ENCODE measurements at places on chromosomes 11 and 22.

DNA sequence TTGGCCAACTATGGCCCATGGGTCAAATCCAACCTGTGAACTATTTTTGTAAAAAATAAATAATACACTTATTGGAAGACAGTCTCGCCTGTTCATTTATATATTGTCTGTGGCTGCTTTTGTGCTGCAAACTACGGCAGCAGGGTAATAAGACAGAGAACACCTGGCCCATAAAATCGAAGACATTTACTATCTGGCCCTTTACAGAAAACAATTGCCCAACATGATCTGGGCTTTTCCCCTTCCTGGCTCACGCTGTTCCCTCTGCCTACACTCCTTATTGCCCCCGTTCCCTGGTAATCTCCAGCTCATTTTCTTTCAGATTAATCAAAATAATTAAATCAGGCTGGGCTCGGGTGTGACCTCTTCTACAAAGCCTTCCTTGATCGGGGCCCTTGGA is 5.6 kb downstream of the PLAAT2 start:
- no peak for DNase-seq

DNA sequence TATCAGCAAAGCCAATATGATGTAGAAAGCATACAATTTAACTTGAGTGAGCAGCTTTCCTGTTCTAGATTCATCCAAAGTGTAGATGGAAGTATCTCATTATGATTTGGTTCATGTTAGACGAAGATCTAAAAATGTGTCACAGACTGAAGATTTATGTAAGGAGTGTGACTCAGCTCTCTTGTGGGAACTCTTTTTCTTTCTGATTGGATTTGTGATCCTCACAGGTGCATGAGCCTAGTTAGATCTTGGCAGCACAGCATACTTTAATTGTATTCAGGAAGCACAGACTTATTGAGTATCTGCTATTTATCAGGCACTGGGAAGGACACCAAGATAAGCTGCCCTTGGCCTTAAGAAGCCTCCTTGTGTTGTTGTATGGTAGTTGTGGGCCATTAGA is 147.1 kb downstream of the C11orf91 start:
- no peak for DNase-seq

DNA sequence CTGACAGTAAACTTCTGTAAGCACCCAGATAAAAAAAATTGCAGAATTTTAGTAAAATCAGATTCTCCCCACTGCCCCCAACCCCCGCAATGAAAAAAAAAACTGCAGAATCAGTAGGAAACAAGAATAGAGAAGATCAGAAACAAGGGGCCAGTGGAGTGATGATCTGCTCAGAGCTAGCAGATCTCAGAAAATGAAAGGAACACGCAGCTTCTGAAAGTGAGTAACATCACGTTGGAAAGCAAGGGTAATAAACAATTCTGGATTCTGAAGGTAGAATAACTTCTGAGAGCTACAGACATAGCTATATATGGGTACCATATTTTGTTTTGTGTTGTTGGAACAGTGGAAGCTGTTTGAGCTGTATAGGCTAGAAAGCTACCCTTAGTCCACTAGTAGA is 23.2 kb downstream of the ACAT1 start:
- no peak for DNase-seq

GRCh38 chr11:130243816-130244215 is 70.9 kb downstream of the ZBTB44 start:
- no peak for DNase-seq

- DNase-seq: no peak
These were observed 219.2 kb downstream of the NAV2 start for GRCh38 chr11:19931771-19932369.

GRCh38 chr11:96193745-96194443 is 149.1 kb downstream of the MAML2 start:
- no peak for DNase-seq

DNA sequence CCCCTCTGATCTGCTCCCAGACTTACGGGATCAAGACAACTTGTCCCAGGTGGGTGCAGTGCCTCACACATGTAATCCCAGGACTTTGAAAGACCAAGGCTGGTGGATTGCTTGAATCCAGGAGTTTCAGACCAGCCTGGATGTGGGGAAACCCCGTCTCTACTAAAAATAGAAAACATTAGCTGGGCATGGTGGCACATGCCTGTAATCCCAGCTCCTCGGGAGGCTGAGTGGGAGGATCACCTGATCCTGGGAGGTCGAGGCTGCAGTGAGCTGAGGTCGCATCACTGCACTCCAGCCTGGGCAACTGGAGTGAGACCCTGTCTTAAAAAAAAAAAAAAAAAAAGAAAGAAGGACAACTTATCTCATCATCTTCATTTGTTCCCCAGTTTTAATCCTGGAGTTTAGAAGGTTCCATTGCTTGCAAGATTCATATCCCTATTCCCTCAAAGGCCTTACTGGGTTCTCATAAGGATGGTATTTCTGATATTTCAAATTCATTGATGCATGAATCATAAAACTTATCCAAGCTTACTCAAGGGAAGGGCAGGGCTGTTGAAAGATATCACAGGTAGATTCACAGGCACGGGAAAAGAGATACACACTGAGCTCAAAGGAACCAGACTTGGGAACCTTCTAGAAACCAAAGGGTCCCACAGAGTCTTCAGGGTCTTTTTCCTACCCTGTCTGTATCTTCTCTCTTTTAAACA is 14.6 kb downstream of the ENDOD1 start:
- DNase-seq: no peak

DNA sequence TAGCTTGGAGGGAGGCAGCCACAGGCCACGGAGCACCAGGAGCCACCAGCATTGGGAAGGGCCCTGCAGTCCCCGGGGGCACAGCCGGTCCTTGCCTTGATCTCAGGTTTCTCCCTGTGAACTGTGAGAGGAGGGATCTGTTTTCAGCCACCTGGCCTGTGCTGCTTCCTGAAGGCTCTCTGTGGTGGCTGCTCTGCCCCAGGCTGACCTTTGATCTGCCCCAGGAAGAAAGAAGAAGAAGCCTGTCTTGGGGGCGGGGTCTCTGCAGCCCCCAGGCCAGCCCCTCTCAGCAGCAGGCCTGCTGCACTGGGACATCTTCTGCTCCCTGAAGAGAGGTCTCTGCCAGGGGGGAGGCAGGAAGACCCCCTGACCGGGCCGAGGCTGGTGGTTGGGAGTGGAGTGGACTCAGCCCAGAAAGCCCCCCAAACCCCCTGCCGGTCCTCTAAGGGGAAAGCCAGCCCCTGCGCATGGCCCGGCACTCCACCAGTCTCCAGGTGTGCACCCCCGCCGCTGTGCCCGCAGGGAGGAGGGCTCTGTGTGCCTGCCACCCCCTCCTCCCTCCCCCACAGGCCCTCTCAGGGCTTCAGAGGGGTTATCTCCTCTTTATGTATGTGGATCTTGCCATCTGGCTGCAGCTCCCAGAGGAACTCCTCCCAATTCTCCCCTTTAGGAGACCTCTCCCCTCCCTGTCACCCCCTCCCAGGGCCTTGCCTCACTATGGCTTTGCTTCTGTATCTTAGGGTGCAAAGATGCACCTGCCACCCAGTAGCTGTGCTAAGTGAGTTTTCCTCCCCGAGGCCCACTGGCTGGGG is 675.3 kb downstream of the BRD1 start:
- peak; percentile 51 for DNase-seq

GRCh38 chr11:65396769-65397745 is 10.6 kb downstream of the FRMD8 start:
- no peak for DNase-seq

GRCh38 chr11:35009191-35009943 is 92.9 kb downstream of the PDHX start:
- no peak for DNase-seq

DNA sequence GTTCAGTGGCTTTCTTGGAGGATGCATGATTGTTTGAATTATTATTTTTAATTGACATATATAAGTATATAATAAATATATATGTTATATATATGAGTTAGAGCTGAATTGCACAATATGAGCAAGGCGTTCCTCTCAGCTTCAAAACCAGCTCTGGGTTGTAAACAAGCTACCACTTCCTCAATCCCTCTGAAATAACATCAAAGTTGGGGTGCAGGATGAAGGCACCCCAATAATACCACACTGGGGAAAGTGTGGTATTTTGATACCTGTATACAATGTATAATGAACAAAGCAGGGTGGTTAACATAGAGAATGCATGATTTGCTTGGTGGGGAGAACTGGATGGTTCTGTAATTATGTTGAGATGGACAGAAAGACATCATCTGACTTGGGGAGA is 1.7 kb upstream of the SORL1 start:
- DNase-seq: no peak

DNA sequence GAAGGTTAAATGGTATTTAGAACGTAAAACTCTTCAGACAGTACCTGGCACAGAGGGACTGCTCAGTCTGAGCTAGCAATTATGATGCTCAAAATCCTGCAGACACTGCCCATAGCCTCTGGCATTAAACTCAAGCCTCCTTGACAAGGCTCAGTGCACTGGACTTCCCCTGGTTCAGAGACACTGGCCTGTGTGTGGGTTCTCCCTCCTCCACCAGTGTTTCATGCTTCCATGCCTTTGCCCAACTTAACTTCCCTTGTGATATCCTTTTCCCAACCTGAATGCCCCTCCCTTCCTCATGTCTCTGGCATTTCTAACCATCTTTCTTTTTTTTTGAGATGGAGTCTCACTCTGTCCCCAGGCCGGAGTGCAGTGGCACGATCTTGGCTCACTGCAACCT is 9.1 kb downstream of the LTBP3 start:
- DNase-seq: no peak

DNA sequence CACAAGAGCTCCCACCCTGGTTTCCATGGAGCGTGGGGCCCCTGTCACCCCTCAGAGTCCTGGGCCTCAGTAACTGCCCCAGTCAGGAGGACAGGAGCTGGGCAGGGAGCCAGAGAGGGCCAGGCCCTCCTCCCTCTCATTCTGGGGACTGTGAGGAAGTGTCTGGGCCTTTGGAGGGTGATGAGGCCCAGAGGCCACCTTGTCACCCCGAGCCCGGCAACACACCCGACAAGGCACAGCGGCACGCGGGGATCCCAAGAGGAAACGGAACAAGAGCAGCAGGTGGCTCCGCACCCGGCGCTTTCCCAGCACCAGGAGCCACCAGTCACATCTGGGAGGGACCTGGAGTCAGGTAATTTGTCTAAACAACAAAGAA is 72.1 kb downstream of the CELSR1 start:
- no peak for DNase-seq

GRCh38 chr22:19892257-19892879 is 37.7 kb upstream of the GNB1L start:
- peak; percentile 66 for DNase-seq

DNA sequence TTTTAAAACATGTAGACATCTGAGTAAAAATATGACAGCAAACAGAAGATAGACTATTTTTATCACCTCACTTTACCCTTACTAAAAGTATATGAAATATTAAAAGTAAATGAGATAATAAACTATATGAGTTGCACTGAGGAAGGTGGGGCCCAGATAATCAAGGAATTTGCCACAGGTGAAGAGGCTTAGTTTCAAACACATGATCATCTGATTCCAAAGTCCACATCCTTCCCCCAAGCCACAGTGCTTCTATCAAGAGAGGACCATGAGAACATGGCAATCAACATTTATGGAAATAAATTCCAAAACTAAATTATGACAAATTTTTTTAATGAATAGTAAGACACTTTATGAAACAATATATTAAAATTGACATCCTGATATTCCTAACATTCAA is 384.0 kb downstream of the DCDC1 start:
- DNase-seq: no peak

DNA sequence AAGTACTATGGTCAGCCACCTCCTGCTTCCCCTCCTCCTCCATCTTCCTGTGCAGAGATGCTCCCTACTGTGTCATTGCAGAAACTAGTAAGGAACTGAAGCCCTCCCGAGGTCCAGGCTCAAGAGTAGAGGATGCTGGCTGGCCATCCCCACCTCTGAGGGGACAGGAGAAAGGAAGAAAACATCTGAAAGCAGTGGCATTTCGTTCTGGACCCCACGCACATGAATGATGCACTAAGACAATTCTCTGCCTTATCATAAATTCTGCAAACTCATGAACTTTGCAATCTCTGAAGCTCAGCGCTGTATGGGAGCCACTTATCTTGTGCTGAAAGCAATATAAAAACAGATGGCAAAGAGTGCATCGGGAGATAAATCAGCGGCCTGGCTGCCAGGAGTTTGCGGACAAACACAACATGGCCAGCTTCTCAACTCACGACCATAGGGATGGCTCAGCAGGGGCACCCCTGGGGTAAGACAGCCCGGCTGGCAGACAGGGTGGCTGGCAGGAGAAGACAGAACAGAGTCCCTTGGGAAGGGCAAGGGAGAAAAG is 306.4 kb downstream of the NXPE2 start:
- no peak for DNase-seq

- DNase-seq: no peak
These were observed 9.4 kb upstream of the IGSF9B start for GRCh38 chr11:133966172-133966651.

GRCh38 chr11:36258730-36259360 is 30.4 kb downstream of the COMMD9 start:
- peak; percentile 36 for DNase-seq

All from NCI-H510A treated with DMSO at 0.1 percent for 48 hours (cell line).